ENCODE measurements at places on chromosomes 1 and 21.

GRCh38 chr21:42524341-42525028 is 10.8 kb downstream of the SLC37A1 start:
- DNase-seq = no peak

DNA sequence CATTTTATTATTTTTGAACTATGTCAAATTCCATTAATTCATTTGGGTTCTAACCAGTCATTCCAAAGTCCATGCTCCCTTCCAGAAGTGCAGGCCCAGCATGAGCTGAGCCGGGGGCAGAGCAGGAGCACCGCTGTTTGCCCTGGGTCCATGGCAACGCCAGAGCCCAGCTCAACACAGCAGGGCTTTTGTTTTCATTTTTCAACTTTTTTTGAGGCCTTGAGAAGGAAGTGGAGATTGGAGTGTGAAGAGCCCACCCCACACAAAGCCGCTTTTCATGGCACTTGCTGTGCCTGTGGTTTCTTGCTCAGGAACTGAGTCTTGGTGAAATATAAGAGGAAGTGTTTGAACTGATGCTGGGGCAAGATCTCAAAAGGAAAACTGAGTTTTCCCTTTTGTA is 13.2 kb upstream of the PRMT2 start:
- DNase-seq = no peak

- no peak for DNase-seq
Observed at GRCh38 chr1:101128211-101128727, 102.7 kb upstream of the DPH5 start.

DNA sequence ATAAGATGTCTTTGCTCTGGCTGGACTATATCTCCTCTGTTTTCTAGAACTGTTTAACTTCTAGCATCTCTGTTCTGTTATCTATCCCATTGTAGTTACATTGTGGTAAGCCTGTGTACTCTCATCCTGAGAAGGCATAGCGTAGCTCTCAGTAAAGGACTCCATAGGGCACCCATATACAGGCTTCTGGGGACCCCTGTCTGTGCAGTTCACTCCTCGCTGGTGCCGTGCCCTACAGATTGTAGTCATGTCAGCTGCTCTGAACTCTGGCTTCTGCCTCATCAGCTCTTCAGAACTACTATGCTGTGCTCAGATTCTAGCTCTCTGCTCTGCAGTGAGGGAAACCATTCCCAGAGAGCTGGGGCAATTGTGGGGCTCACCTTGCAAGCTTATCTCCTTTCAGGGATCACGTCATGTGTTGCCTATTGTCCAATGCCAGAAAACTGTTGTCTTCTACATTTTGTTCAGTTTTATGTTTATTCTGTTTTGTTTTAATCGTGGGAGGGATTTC is 181.3 kb upstream of the USP24 start:
- DNase-seq = no peak

DNA sequence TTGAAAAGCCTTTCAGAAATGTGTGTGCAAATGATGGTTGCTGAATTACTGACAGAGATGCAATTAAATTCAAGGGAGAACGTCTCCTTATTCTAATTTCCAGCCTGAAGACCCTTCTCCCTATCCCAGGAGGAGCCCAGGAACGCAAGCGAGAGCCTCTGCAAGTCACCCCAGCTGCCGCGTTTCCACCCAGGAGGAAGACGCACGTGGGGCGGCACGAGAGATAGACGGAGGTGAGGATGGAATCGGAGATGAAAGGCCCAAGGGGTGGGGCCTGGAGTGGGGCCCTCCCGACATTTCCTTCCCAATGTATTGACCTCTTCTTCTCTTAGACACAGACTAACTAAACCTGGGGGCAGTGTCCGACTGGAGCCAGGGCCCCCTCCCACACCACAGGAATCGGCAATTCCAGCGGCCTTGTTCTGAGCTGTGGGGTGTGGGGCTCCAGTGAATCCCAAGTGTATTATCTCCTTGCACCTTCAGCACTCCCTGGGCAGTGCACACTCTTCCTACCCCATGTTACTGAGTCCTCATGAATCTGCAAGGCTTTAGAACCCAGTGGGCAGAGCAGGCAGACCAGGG is 322.5 kb downstream of the AJAP1 start:
- DNase-seq = no peak

GRCh38 chr1:217067642-217068041 is 344.4 kb upstream of the ESRRG start:
- no peak for DNase-seq

DNA sequence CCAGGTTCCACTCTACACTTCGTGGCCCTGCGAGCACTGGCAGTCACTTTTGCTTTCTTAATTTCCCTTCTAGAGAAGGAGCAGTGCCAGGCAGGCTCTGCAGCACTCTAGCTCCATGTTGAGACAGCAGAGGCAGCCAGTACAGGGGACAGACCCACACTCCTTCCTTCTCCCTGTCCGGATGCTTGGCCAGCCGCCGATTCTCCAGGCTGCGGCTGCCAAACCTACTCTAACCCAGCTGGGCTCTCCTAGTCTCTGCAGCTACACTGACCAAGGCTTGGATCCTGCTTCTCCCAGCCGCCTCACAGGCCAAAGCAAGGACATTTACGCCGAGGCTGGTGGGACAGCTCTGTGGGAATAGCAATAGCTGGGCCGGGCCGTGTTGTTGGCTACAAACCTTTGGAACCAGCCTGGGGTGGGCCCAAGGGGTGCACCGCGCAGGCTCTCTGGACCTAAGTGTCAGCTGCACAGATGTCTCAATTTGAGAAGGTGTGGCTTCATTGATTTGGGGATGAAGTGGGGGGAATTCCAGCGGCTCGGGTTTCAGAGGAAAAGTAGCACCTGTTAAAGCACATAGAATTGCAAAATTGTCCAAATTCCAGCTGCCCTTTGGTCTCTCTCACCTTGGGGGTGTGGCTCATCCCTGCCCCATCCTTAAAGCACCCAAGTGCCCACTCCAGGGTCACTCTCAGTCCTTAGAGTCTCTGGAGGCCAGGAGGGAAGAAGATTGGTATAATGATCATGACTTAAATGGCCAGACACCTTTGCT is 3.2 kb downstream of the BARHL2 start:
- no peak for DNase-seq

GRCh38 chr1:101065575-101065974 is 40.0 kb upstream of the DPH5 start:
- DNase-seq = no peak

DNA sequence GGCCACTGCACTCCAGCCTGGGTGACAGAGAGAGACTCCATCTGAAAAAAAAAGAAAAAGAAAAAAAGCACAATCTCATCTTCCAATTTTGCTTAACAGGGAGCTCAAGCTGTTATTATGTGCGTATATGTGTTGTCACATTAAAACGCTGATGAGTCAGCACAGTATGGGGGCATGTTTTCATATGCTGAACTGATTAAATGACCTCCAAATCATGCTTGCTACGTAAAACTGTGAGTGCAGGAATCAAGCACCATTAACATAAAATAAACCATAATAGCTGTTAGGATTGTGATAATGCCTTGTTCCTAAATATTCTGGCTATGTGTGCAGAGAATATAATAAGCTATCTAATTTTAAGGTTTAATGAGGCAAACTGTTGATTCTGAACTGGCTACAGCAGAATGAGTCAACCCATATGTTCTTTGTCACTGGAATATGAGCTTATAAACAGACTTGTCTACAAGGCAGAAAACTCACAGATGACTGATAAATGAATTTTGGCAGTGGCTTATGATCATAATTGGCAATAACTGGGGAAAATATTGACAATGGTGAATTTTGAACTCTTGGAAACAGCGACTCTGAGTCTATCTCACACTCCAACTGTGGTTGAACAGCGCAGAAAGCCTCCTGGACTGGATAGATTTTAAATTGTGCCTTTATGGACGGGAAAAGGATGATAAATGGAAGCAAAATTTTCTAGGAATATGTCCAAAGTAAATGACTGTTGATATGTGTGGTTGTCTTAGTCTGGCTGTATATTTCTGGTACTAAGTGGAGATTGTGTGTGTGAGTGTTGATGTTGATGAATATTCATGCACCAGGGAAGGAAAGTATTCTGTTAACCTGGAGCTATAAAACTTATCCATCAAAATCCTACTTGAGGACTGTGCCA is 75.5 kb downstream of the VCAM1 start:
- no peak for DNase-seq

DNA sequence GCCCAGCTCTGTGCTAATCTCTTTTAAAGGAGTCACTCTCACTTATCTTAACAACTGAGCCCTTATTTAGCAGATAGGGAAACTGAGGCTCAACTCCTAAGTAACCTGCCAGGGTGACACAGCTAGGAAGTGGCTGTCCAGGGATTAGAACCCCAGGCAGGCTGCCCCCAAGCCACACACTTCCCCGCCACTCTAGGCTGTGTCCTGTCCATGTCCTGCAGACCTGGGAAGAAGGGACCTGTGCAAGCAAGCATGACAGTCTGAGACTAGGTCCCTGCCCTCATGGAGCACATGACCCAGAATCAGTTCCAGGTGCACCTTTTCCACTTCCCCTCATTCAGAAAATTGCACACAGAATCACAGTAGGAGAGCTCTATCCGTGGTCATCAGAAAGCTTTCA is 12.2 kb downstream of the KIAA1614 start:
- no peak for DNase-seq

- DNase-seq = no peak
Observed at GRCh38 chr1:14561014-14561693, 37.3 kb upstream of the KAZN start.

GRCh38 chr1:145714524-145715111 is 4.7 kb upstream of the CD160 start:
- no peak for DNase-seq

- no peak for DNase-seq
Observed at GRCh38 chr1:30371179-30371788, 352.1 kb downstream of the MATN1 start.

GRCh38 chr1:157199421-157199755 is 61.2 kb upstream of the ETV3 start:
- DNase-seq = no peak

GRCh38 chr1:184597650-184598357 is 156.9 kb downstream of the EDEM3 start:
- no peak for DNase-seq

DNA sequence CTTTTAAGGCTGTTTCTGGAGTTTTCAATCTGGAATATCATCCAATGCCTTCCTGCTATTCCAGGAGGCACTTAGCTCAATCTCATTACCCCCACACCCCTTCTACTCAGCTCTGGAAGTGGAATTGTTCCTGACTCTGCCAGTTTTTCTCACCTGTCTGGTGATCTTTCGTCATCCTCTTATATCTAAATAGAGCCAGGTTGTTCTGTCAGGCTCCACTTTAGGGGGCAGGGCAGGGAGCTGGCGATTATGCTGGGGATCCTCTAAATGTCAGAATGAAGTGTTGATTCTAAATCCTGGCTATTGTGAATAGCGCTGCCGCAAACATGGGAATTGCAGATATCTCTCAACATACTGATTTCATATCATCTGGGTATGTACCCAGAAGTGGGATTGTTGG is 63.6 kb upstream of the ETV3 start:
- DNase-seq = no peak

- DNase-seq = no peak
Observed at GRCh38 chr1:95778217-95778616, 544.2 kb downstream of the RWDD3 start.

GRCh38 chr1:203289982-203290260 is 15.4 kb upstream of the BTG2 start:
- DNase-seq = no peak

GRCh38 chr1:147496571-147497210 is 44.6 kb upstream of the BCL9 start:
- DNase-seq = peak; percentile 19

- no peak for DNase-seq
Observed at GRCh38 chr1:100217834-100218233, 31.8 kb downstream of the DBT start.

DNA sequence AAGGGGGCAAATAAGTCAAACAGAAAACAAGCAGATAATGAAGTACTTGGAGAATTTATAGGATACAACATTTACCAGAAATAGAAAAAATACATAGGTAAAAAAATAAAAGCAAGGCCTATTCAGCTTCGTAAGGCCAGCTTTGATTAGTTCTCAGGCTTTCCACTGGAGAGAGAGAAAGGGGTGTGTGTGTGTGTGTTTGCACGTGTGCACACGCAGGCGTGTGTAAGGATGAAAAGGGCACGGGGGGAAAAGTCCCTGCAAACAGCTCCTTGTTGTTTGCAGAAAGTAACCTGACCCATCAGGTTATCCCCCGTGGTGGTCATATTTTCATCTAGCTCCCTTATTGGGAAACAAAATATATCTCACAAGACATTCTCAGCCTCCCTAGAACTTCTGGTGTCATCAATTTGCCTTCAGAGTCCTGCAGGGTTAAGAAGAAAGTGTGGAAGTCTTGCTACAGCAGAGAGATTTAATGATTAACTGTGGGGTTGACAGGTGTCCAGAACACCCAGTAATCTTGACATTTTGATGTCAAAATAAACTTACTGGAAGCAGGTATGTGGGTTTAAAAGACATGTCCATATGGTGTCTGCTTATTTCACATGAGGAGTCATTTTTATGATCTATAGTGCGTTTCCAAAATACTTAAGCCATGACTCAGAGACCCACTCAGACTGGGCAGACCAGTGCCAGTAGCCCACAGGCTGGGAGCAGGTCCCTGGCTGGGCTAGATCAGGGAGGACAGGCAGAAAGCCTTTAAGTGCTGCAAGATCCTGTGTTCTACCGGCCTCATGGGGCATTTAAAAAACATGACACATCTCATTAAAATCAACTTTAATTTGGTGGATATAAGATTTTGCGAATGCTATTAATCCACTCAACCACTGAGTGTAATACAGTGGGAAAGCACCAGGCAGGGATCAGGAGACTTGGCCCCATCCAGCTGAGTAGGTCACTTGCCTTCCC is 487.6 kb upstream of the CAMK1G start:
- DNase-seq = no peak

- no peak for DNase-seq
Observed at GRCh38 chr1:168907053-168907452, 178.0 kb upstream of the DPT start.

GRCh38 chr1:221801773-221802516 is 60.1 kb upstream of the DUSP10 start:
- DNase-seq = no peak

DNA sequence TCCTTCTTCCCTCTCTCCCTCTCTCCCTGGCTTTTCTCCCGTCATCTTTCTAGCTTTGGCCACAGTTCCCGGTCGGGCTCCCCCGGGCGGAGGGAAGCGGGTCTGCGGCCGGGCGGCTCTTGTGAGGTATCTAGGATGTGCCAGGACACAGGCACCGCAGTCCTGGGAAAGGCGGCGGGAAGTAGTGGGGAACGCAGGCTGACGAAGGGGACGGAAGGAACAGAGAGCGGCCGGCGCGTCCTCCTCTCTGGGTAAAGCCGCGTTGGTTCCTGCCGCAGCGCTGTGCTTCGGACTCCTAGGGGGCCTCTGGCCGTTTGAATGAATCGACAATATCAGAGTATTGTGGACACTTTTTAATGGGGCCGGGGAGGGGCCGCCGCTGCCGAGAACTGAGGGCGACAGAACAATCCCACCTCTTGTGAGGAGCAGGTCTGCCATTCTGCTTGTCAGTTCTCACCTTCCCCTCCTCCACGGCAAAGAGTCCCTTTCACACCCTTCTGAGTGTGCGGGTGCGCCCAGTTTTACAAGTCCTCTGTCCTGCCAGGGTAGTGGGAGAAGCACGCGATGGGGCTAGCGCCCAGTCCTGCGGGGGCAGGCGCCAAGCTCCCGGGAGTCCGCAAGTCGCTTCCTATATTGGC is 1.2 kb upstream of the LHX9 start:
- DNase-seq = no peak

- DNase-seq = no peak
Observed at GRCh38 chr1:248183996-248184395, 9.4 kb downstream of the OR2M2 start.

Data from pulmonary artery endothelial cell (primary cell).